ENCODE measurements at places on chromosomes 1 and 21. TPM values are rescaled to one million over a fixed set of nuclear protein-coding genes. Genes with fewer than 3 reads are reported as not detected.

DNA sequence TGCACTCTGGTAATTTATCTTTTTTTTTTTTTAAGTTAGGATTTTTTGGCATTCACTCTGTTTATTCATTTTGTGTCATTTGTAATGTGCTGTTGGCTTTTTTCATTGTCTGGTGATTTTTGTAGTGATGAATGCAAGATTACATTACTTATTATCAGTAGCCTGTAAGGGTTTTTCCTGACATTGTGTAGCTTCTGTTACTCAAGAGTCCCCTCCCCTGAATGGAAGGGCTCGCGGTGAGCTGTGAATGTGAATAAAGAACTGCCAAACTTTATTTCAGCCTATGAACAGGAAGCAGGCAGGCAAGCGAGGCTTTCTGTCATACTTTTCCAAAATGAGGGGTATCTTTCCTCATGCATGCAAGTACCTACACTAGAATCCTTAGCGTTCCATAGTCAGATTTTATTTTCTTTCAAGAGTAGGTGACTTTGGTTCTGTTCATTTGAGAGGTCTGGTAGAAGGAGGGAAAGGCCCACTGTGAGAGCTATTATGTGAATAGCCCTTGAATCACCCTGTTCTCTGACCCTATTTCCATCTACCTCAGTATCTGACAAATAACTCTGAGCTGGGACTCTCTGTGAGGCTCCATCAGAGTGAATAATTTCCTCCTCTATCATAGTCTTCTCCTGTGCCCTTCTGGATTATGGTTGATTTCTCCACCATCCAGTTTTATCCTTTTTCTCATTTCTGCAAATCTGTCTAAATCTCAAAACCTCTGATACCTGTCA, 114.0 kb downstream of the CD247 start:
- no peak for DNase-seq

DNA sequence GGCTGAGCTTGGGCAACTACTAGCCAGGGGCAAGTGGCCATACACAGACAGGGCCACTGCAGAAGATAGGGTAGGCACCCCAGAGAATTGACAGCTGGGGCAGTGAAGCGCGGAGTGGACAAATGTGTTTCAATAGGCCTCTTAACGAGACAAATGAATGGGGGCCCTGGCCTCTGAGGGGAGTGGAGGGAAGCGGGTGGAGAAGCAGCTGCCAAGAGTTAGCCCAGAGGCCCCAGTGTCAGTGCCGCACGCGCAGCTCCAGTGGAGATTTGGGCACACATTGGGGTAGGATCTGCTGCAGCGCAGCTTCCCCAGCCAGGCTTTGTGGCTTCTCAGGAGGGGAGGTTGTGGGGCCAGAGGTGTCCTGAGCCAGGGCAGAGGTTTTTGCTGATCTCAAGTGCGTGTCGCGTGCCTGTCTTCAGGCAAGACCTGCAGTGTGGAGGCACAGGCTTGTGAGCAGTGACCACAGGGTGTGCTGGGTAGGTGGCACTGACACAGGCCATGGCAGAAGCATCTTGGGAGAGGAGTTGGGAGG, 16.9 kb downstream of the PTPRF start:
- DNase-seq, result no peak

- DNase-seq, result no peak
Measured at GRCh38 chr1:156608036-156608674, 6.9 kb upstream of the GPATCH4 start.

GRCh38 chr1:41958015-41958673, 39.4 kb upstream of the HIVEP3 start:
- no peak for DNase-seq

DNA sequence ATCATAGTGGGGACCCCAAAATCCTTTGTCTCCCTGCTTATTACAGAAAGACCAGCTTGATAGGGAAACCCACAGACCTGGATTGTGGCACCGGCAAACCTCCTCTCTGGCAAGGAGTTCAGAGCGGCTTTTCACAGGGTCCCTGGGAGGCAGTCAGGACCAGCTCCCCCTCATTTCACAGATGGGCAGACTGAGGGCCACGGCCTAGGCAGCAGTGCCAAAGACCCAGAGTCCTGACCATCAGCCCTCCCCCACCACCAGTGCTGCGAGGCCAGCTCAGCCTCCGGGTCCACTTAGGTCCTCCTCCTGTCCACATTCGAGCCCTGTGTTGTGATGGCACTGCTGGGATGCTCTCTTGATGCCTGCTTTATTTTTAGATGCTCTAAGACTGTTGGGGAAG, 57.2 kb downstream of the CAMK2N1 start:
- no peak for DNase-seq

- DNase-seq, result no peak
Measured at GRCh38 chr1:98910827-98911226, 93.8 kb downstream of the PLPPR5 start.

Gene LCE3D
- total RNA-seq, result not detected

DNA sequence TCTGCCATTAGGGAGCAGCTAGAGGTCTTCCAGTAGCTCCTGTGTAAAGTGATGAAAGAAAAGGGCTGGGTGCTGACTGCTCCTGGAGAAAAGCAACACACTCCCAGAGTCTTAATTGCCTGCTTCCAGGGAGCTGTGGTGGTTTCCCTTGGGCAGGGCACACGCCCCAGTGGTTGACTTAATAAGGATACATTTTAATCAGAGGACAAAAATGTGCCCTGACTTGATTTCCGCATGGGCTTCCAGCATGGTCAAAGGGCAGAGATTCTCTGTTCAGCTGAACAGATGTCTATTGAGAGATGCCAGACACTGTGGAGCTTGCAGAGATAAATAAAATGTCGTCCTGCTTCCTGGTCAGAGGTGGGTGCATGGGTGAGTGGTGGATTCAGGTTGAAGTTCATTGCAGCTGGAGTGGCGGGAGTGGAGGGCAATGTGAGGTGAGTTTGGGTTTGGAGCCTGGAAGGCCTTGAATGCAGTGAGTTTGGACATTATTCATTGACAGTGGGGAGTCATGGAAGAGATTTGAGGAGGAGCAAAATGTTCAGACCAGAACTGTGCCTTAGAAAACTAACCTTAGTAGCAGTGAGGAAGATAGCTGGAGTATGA, 16.0 kb downstream of the QSOX1 start:
- no peak for DNase-seq

Gene KIF21B
- 6.9 TPM for total RNA-seq

Gene PALMD
- total RNA-seq, result 0.32 TPM

DNA sequence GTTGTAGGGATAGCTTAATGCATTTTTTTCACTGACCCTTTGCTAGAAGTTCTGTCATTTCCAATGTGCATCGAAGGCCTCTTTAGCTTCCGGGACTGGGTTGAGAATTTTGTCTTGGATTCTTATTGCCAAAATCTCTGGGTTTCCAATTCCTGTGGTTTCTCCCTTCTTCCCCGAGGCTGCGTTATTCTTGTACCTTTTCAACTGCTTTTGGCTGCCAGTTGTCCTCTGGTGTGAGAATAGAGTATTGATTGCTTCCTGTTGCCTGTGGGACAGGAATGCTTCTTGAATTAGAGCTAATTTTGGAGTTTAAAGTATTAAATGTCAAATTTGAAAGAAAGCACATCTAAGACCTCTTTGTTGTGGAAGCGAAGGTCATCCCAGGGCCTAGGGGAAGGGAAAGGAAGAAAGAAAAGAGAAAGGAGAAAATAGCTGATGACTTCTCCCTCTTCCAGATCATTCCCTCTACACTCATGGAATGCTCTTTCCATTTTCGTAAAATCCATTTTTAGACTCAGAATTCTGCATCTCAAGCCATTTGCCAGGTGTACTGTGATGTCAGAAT, 21.1 kb downstream of the HUNK start:
- no peak for DNase-seq

Gene TYW3
- total RNA-seq, result 12.9 TPM

DNA sequence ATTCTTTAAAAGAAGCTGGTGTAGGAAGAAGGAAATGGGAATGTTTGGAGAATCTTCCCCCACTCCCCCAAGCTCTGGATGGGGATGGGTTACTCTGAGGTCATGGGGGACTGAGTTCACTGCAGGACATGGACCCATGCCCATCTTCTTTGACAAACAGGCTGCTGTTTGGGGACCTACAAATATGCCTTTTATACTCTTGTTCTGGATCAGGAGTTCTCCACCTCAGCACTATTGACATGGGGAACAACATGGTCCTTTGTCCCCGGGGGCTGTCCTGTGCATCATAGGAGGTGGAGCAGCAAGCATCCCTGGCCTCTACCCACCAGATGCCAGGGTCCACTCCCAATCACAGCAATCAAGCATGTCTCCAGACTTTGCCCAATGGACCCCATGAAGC, 365.8 kb upstream of the C1orf174 start:
- no peak for DNase-seq

- no peak for DNase-seq
Measured at GRCh38 chr1:7869136-7869920, 16.5 kb upstream of the UTS2 start.

GRCh38 chr1:33586106-33586505, 113.7 kb downstream of the ZSCAN20 start:
- no peak for DNase-seq

DNA sequence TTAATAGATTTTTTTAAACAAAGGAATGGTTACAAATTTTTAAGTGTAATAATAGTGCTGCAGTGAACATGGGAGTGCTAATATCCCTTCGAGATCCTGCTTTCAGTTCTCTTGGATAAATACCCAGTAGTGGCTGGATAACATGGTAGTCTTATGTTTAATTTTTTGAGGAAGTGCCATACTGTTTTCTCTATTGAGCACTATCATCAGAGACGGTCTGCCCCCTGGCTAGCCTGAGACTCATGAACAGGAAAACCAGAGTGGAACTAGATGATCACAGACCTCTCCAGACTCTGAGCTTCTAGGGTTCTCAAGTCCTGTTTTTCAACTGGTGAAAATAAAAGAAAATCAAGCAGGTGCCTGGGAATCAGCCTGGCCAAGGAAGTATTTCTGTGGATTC, 97.3 kb upstream of the MARK1 start:
- DNase-seq, result no peak

- no peak for DNase-seq
Measured at GRCh38 chr1:205843036-205843859, 6.7 kb downstream of the PM20D1 start.

GRCh38 chr1:31222176-31222575, 17.5 kb downstream of the NKAIN1 start:
- no peak for DNase-seq

- DNase-seq, result no peak
Measured at GRCh38 chr1:63640633-63641567, 47.7 kb downstream of the PGM1 start.

Gene LAPTM5
- total RNA-seq, result not detected

- no peak for DNase-seq
Measured at GRCh38 chr1:160143695-160144094, 7.7 kb upstream of the ATP1A4 start.

Data from mesothelial cell of epicardium (in vitro differentiated cells).